ENCODE measurements at places on chromosomes 1 and 21.

DNA sequence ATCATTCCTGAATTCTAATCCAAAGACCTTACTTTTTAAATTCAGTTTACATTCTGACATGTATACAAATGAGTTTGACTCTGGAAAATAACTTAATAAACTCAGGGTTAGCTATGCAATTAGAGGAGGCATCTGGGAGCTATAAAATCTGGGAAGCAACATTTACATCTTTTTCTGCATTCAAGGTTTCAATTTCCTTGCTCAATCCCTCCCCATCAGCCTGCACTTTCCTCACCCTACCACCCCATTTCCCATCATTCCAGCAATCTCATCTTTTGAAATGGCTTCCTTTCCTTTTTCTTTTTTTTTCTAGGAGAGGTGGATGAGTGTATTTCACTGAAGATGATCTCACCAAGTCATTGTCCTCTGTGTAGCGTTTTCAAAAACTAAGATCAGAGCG is 65.3 kb upstream of the BEND5 start:
- DNase-seq: no peak

DNA sequence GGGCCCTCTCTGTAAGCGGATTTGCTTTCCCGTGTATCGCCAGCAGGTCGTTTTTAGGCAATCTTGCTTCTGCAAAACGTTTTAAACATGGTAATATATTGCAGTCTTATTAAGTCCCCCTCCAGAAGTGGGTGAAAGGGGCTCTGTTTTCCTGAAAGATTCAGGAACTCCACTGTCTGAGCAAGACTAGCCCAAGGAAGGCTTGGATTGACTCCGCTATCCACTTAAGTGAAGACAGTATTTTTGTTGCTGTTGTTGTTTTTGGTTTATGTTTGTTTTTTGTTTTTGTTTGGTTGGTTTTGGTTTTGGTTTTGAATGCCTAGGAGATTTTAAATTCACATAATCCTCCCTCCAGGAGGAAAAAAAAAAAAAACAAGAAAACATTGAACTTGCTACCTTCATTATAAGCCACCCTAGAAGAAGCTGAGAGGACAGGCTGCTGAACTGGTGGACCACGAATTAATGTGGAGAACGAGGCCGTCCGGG is 29.1 kb upstream of the NFIA start:
- no peak for DNase-seq

- DNase-seq: no peak
These were observed 3.5 kb upstream of the DMRTA2 start for GRCh38 chr1:50426702-50427085.

DNA sequence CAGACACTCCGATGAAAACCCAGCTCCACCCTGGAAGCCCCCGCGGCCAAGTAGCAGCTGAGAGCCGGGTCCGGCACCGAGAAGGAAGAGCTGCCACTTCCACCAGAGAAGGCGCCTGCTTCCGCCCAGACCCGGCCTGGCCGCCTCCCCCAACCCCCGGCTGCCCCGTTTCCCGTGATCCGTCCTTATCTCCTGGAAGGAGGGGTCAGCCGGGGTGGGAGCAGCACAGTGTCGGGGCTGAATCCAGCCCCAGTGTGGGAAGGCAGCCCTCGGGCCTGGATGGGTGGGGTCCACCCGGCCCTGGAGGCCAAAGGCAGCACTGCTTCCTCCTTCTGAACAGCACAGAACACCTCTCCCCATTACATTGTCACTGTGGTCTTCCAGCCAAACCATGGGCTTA is 69.4 kb downstream of the MEGF6 start:
- no peak for DNase-seq

DNA sequence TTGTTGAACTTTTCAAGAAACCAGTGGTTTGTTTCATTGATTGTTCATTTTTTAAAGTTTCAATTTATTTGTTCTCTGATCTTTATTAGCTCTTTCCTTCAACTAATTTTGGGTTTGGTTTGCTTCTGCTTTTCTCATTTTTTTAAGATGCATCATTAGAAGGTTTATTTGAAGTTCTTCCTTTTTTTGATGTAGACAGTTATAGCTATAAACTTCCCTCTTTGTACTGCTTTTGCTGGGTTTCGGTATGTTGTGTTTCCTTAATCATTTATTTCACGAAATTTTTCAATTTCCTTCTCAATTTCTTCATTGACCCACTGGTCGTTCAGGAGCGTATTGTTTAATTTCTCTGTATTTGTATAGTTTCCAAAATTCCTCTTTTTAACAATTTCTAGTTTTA is 133.3 kb upstream of the GPR52 start:
- DNase-seq: no peak

DNA sequence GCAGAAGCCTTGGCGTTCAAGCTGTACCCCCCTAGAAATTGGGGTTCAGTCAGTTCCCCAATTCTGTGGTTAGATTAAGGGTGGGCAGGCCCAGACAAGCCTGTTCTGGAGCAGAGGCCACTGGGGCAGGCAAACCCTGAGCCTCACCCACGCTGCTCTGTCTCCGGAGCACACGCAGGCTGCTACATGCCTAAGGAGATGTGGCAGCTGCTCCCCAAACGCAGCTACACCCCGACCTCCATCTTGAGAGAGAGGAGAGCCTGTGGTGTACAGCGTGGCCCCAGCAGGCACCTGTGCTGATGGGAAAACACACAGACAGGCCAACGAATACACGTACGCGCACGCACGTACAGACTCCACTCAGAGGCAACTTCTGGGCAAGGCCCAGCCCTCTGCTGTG is 33.9 kb upstream of the GRHL3 start:
- DNase-seq: no peak

- no peak for DNase-seq
These were observed 28.1 kb downstream of the KCNA10 start for GRCh38 chr1:110490791-110491451.

DNA sequence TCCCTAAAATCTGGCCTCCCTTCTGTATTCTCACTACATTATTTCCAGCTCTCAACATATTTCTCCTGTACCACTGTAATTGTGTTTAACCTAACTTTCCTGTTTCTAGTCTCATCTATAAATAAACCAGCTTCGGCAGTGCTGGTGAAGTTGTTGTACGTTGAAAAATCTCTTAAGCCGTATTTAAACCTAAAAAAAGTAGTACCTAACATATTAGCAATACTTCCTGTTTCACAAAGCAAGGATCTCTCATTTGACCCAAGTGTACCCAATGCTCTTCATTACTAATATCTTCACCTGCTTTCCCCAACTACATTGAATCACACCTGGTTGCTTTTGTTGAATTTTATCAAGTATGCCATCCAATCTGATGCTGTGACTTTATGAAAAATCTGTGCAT is 42.2 kb upstream of the RGS21 start:
- no peak for DNase-seq

DNA sequence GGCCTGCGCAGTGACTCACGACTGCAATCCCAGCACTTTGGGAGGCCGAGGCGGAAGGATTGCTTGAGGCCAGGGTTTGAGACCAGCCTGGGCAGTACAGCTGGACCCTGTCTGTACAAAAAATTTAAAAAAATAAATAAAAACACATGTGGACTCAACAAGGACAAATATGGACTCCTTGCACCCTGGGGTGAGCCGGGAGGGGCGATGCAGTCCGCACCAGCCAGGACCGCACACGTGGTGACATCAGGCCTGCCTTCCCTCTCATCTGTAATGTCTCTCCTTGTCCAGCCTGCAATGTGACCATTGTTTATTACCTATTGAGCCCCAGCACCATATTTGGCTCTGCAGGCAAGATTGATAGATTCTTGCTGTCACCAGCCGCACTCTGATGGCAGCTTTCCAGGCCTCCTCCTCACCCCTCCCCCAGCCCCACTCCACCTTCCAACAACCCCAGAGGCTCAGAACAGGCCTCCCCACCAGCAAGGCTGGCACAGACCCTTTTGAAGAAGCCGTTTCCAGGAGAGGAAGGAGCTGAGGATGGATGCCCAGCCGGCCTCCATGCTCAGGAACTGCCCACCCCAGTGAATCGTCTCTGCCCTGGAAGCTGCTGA is 55.2 kb downstream of the IRF2BP2 start:
- DNase-seq: no peak

- no peak for DNase-seq
These were observed 29.7 kb downstream of the ADARB1 start for GRCh38 chr21:45103971-45104520.

GRCh38 chr1:107183011-107183410 is 42.2 kb downstream of the NTNG1 start:
- DNase-seq: no peak

GRCh38 chr1:23908453-23909341 is 4.5 kb downstream of the CNR2 start:
- no peak for DNase-seq

GRCh38 chr1:246907472-246907871 is 24.3 kb downstream of the AHCTF1 start:
- DNase-seq: no peak

DNA sequence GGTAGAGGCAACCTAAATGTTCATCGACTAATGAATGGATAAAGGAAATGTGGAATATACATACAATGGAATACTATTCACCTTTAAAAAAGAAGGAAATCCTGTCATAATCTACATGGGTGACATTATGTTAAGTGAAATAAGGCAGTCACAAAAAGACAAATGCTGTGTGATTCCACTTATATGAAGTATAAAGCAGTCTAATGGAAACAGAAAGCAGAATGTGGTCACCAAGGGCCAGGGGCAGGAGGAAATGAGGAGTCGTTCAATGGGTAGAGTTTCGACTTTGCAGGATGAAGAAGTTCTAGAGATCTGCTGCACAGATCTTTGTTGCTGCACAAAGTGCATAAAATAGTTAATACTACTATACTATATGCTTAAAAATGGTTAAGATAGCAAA is 7.8 kb downstream of the DIPK1A start:
- DNase-seq: no peak

DNA sequence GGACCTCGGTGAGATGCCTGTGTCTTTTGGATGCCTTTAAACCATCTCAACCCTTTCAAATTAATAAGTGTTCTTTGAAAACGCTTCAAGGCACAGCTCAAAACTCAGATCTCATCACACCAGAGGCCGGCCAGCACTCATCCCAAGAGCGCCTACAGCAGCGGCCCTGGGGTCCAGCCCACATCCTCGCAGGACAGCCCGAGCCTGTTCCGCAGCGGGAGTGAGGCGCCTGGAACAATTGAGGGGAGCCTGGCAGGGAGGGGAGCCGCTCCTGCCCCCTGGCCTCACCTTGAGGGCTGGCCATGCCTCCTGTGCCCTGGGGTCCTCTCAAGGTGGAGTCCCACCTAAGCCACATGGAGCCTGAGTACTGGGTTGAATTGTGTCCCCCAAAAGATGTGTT is 37.9 kb downstream of the ACOT7 start:
- no peak for DNase-seq

All from T-helper 9 cell (primary cell).